Cardiac muscle cell (in vitro differentiated cells and primary cell): ENCODE measurements at places on chromosomes 2 and 18.

DNA sequence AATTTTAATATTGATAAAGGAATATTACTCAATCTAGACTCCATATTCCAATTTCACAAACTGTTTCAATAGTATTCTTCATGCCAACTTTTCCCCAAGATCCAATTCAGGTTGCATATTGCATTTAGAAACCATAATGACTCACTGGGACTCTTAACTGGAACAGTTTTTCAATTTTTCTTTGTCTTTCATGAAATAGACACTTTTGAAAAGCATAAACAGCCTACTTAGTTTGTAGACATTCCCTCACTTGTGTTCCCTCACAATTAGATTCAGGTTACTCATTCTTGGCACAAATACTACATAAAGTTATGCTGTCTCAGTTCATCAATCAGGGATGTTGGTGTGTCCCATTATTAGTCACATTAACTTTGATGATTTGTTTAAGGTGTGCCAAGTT, 1768.4 kb upstream of the PIK3C3 start:
- no peak for DNase-seq

GRCh38 chr2:146597291-146597690, 1247.5 kb upstream of the ACVR2A start:
- no peak for DNase-seq

GRCh38 chr2:122851161-122851560, 1095.7 kb downstream of the TSN start:
- no peak for DNase-seq

DNA sequence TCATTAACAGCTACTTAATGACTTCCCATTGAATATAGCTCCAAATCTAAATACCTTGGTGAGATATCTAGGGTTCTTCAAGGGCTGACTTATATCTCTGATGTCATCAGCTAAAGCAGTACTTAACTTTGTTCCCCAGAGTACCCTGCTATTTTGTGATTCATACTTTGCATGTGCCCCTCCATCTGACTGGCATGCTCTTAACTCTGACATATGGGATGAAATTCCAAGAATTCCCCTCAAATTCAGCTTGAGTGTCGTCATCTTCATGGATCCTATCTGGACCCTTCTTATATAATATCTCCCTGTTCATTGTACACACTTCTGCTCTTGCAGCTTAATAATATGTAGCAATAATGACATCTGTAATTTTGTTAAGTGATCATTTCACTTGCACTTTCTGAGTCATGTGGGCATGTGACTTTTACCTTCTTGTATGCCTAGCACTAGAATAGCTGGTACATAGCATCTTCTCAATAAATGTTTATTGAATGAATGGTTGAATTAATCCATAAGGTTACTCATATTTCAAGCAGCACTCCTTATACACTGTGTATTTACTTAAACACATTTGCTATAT, 172.9 kb downstream of the WDR7 start:
- DNase-seq, result no peak

DNA sequence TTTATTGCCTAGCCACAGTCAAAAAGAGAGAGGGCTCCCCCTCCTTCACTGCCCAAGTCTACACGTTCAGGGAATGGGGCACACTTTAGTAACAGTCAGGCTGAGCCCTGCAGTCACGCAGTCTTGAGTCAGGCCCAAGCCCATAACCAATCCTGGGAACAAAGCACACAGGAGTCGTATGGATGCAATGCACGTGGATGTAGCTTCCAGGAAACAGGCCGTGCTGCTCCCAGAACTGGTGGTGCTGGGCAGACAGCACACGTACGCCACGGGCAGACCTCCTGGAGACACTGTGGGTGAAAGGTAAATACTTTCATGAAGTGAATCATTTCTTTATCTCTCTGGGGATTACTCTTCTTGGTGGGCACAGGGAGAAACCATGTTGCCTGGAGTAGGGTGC, 30.0 kb upstream of the MBP start:
- DNase-seq, result no peak

DNA sequence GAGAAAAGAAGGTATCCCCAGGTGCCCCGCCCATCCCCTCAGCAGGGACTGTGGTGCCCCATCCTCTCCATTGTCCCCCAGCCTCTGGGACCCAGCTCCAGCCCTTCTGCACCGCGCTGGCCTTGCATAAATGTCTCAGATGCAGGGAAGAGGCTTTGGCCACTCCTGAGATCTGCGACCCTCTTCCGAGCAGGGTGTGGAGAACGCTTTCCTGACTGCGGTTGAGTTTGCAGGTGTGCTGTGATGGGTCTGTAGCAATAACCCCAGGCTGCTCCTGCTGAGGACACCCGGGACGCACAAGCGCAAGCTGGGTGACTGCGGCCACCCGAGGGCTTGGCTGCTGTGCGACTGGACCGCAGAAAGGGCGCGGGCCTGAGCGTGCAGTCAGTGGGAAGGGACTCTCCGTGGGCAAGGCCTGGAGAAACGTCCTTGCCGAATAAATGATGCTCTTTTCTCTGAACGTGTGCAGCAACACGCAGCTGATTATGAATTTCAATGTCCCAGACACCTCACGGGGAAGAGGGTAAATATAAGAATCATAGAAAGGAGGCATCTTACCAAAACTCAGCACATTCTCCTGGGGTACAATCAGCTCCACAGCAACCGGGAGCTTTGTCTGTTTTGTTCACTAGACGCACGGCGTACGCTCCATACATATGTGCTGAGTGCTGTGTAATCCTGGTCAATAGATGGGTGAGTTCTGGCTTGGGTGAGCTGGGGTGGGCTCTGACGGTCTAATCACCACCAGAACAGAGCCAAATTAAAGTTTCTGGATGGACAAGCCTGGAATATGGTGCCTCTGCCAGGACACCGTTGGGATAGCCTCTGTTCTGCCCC, 67.5 kb upstream of the ZNF516 start:
- no peak for DNase-seq

DNA sequence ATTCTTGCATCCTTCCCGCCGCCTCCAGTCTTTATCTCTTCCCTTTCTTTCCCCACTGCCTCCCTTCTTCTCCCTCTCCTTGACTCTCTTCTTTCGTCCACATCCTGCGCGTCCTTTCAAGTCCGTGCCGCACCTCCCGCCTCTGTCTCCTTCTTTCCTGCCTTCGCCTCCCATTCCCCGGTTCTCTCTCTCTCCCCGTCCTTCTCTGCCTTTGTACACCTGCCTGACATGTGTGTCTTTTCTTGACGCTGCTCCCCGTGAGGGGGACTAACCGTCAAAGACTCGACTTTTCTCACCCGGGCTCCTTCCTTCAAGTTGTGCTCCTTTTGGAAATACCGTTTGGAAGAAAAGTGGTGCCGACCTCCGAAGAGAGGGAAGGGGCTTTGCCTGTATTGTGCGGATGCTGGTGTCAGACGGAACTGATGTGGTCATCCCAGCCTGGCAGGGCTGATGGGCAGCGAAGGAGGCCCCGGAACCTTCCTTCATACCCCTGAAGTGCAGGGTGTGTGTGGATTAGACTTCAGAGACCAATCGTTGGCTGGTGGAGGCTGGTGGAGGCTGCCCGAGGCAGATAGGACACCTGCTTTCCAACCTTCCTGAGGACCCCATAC, 879 bp downstream of the TMEM178A start:
- DNase-seq, result no peak

DNA sequence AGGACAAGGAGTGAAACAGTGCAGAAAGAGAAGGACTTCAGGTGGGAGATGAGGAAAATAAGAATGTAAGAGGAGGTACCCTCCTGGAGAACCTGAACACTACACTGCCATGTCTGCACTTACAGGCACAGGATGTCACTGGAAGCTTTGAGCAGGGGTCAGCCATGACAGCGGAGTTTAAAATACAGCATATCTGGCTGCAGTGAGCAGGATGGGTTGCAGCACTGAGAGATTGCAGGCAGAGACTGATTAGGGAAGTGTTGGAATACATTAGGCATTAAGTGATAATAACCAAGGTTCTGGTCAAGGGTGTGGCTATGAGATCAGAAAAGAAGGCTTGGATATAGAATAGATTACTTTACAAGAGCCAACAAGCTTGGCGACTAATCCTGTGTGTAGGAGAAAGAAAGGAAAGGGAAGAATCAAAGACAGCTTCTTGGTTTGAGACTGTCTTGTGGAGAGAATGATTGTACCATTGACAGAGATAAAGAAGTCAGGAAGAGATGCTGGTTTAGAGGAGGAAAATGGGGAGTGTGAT, 171.1 kb upstream of the RBMS1 start:
- DNase-seq, result no peak

- DNase-seq, result no peak
Observed at GRCh38 chr2:104866883-104867812, 13.2 kb downstream of the POU3F3 start.

GRCh38 chr18:11888726-11889125, 19.4 kb downstream of the MPPE1 start:
- no peak for DNase-seq

DNA sequence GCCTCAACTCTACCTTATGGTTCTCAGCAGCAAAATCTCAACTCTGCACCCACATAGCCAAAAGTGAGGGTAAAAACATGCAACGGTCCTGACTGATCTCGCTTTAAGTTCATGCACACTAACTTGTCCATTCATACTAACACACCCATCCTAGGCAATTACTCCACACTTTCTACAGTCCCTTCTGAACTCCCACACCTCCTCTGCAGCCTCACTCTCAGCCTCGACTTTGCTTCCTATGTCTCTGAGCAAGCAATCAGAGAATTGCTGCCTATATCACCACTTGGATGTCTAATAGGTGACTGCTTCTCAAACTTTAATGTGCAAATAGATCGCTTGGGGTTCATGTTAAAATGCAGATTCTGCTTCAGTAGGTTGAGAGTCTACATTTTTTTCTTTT, 7.8 kb upstream of the TMBIM1 start:
- DNase-seq, result no peak

DNA sequence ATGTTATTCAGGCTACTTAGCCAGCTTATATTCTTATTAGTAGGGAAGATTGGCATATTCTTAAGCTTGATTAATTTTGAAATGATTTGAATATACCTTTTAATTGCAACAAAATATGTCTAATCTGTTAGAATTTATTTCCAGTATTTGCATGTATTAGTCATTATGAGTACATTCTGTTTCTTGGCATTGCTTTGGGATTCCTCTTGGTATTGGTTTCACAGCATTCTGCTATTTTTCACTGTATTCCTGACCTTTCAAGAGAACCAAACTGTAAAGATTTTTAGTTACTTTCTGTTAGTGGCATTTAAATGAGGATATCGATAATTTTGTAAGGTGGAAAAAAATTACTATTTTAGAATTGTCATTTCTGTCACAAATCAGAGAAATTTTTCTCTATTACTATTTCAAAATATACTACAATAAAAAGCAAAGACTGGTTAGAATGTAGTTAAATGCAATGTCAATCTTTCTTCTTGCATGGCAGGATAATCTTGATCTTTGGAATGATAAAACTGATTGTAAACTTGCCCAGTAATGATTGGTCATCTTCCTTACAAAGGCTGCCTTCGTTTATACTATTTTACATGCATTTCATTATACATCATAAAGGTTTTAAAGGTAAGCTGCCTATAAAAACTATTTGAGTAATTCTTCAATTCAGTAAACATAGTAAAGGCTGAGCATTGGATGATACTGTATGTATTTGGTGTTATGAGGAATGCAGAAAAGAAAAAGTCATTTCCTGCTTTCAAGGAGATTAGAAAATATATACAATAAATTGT, 86.1 kb downstream of the SLC4A10 start:
- no peak for DNase-seq

DNA sequence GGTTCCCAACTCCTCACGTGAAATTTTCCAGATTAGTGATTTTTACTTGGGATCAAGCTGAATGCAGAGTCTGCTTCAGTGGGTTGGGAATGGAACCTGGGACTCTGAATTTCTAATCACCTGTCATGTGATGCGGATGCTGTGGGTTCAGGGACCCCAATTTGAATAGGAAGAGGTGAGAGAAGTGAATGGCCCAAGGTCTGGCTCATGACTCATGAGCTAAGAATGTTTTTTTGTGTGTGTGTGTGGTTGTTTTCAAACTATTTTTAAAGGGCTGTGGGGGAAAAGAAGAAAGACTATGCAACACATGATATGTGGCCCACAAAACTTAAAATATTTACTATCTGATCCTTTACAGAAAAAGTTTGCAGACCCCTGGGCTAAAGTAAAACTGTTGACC, 108.5 kb upstream of the CYRIA start:
- DNase-seq, result no peak

DNA sequence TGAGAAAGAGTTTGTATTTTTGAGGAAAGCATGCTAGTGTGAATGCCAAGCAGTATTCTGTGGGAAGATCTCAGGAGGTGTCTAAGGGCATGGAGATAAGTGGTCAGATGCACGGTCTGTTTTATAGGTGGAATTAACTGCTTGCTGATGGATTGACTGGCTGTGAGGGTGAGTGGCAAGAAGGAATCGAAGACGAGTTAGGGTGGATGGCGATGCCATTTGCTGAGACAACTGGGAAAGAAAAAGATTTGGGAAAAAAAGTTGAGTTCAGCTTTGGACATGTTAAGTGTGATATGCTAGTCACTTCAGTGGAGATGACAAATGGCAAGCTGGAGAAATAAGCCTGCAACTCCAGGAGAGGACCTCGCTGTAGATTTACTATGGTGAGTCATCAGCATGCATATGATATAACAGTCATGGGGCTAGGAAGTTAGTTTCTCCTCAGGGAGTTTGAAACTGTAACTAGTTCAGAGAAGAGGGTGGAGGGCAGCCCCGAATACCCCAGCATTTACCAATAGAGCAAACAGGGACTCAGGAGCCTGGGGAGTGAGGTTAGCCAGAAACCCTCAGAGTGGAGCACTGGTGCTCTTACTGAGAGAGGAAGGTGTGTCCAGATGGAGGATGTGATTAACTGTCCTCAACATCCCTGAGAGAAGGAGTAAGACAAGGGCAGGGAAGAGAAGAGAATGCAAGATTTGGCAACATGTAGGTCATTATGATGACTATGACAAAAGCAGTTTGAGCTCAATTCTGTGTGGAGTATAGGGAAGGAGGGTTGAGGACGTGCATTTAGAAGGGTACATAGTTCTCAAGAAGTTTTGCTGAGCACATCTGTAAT, 2.0 kb upstream of the HK2 start:
- no peak for DNase-seq
